ENCODE measurements at places on chromosomes 2 and 18.
A peak's percentile ranks its signal among the peaks of the same experiment; 100 is the strongest.

DNA sequence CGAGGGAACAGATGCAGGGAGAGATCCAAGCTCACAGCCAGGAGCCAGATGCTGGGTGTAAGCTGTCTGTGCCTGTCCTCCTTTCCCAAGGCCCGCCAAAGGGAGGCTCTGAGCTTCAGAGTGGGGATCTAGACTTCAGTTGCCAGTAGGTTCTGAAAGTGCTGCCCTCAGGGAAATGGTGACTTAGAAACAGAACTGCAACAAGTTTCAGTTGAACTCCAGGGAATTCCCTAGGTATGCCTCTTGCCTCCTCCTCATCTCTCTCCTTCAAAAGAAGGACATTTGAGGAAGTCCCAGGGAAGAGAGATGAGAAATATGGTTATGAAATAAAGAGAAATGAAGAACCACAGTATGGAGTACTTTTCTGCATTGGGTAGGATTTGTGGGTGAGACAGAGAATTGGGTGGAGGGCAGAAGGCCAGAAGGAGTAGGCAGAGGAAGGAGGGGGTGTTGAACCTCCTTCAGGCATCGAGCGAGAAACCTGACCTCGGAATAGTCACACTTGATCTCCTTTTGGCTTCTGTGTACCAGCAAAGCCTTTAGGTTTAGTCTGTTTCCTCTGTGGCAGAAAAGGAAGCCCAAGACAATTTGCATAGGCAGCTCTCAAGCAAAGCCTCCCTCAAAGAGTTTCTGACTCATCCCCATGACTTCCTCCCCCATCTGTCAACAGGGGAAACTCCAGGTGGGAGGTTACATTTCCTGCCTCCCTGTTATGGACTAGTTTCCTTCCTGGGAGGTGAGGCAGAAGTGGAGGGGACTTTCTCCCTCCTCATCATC is 45.7 kb downstream of the QPCT start:
- DNase-seq, result peak; percentile 90

DNA sequence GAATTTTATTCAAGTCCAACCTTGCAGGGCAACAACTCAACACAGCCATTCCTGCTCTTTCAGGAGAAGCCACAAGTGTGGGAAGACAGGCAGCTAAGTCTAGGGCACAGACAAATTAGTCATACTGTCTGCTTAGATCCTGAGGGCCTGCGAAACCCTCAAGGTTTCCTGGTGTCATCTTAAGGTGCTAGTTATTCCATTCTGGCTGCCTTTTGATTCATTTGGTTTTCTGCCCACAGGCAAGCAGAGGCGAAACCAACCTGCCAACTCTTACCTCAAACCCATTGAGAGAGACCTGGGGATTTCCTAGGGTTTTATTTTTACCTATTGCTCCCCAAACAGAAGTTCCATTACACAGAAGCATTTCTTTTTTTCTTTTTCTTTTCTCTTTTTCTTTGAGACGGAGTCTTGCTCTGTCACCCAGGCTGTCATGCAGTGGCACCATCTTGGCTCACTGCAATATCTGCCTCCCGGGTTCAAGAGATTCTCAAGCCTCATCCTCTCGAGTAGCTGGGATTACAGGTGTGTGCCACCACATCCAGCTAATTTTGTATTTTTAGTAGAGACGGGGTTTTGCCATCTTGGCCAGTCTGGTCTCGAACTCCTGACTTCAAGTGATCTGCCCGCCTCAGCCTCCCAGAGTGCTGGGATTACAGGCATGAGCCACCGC is 23.7 kb upstream of the SCYGR1 start:
- DNase-seq, result peak; percentile 84

DNA sequence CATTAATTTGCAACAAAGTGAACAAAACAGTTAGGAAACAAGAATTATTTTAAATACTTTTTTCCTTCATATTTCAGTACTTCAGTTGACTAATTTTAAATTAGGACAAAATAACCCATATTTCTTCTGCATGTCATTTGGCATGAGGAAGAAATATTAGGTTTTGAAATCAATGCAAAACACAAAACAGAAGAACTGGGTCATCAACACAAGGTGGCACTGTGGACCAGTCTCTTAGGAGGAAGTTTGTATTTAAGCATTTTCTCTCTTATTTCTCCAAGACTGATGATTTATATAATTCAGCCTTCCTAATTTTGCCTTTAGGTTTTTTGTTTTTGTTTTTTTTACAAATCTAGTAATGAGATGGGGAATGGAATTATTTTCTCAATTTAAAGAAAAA is 352.8 kb upstream of the KCNH7 start:
- peak; percentile 11 for DNase-seq

- DNase-seq, result no peak
These were observed 474.8 kb downstream of the ARHGAP15 start for GRCh38 chr2:143603846-143604565.

DNA sequence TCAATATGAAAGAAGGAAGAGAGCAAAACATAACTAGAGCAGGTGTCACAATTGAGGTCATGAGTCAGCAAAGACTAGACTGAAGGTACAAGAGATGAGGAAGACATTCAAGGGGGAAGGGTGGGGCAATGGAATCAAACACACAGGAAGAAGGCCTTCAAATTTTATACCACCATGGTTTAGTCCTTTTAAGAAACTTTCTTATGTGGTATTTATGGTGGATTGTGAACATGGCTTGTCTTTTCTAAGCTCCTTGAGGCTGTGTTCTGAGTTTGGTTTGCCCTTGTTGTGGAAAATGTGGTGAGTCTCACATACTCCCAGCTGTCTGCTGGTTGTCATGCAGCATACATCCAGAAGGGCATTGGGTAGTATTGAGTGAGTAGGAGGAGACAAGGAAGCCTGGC is 62.1 kb downstream of the NABP1 start:
- DNase-seq, result peak; percentile 60

GRCh38 chr2:68245066-68245465 is 7.3 kb downstream of the PPP3R1 start:
- DNase-seq, result no peak

- no peak for DNase-seq
These were observed 44.6 kb downstream of the TBC1D8 start for GRCh38 chr2:101106453-101107181.

- no peak for DNase-seq
These were observed 141.2 kb downstream of the CABLES1 start for GRCh38 chr18:23276451-23276850.

DNA sequence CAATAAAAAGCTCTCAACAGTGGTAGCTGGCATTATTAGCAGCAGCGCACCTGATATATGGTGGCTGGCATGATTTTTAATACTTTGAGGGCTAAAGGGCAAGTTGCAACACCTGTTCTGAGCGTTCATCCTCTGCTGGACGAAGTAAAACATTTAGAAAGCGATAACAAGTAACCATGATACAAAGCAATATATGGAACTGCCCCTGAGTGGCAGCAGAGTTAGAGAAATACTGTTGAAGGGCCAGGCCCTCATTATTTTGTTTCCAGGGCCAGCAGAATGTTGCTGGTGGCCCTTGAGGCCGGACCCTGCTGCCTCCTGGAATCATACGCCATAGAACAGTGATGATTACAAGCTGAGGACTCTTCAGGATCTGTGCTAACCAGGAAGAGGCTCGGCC is 47.8 kb downstream of the ARHGEF4 start:
- no peak for DNase-seq

GRCh38 chr2:88060907-88061275 is 5.3 kb upstream of the KRCC1 start:
- DNase-seq, result no peak
